AG20443 (cell line): ENCODE measurements at places on chromosomes 7 and 10.

- no peak for DNase-seq
These were observed 1126.1 kb upstream of the LRRN3 start for GRCh38 chr7:109964780-109965179.

DNA sequence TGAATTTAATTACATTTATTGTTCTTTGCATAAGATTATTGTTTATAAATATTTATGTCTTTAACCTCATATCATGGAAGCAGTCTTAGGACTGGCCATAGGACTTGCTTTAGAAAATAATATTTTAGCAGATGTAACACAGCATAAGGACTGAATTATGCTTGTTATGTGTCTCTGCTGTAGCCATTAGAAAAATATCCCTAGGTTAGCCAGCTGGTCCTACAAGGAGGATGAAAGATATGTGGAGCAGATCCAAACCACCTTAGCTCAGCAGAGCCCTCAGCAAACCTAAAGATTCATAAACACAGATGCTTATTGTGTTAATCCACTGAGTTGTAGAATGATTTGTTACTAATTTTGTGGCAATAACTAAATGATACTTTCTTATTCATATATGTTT lies 166.0 kb upstream of the COL1A2 start:
- DNase-seq: no peak

GRCh38 chr10:47278152-47278473 lies 21.9 kb upstream of the GDF10 start:
- no peak for DNase-seq

GRCh38 chr10:34731885-34732701 lies 83.0 kb downstream of the PARD3 start:
- peak; percentile 32 for DNase-seq

DNA sequence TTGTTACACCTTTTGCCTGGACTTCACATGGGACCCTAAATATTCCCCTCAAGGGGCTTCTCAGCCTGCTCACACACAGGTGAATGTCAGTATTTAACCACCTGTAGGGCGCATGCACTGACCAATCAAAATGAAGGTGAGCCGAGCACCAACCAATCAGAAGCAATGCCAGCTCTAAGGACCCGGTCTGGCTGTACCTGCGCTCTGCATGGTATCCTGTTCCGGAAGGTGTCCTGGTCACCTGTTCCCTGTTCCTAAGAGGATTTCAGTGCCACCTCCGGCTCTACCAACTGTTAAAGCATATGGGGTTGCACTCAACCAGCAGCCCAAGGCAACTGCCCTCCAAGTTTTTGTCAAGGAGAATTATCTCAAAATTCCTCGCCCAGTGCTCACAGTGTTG lies 18.4 kb upstream of the CALN1 start:
- no peak for DNase-seq

GRCh38 chr10:87844837-87845623 lies 18.3 kb downstream of the KLLN start:
- no peak for DNase-seq
